Daoy (cell line): ENCODE measurements at places on chromosomes 6 and 20. TPM values are rescaled to one million over a fixed set of nuclear protein-coding genes. Genes with fewer than 3 reads are reported as not detected.

- no peak for DNase-seq
These were observed 15.2 kb downstream of the MTO1 start for GRCh38 chr6:73476723-73477122.

GRCh38 chr6:30172681-30173080, 9.3 kb downstream of the TRIM15 start:
- no peak for DNase-seq

DNA sequence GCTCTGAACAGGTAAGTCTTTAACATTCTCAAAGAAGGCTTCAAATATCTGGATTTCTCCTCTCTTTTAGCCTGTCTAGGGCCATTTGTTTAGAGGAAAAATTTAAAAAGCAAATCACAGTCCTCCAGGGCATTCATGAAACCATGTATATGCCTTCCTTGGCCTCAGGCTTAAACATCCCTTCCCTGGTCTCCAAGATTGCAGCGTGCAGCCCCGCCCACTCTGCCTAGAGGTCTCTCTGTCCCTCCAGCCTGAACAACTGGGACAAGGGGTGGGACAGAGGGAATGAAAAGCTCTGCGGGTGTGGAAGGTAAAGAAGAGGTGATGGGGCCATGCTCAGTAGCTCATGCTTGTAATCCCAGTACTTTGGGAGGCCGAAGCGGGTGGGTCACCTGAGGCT, 9.8 kb upstream of the CBFA2T2 start:
- DNase-seq: no peak

DNA sequence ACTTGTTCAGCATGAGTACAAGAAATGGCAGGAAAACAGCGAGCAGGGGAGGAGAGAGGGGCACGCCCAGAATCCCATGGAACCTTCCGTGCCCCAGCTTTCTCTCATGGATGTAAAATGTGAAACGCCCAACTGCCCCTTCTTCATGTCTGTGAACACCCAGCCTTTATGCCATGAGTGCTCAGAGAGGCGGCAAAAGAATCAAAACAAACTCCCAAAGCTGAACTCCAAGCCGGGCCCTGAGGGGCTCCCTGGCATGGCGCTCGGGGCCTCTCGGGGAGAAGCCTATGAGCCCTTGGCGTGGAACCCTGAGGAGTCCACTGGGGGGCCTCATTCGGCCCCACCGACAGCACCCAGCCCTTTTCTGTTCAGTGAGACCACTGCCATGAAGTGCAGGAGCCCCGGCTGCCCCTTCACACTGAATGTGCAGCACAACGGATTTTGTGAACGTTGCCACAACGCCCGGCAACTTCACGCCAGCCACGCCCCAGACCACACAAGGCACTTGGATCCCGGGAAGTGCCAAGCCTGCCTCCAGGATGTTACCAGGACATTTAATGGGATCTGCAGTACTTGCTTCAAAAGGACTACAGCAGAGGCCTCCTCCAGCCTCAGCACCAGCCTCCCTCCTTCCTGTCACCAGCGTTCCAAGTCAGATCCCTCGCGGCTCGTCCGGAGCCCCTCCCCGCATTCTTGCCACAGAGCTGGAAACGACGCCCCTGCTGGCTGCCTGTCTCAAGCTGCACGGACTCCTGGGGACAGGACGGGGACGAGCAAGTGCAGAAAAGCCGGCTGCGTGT, 11.6 kb downstream of the TNFAIP3 start:
- no peak for DNase-seq

Gene EEF1A2
- 3.9 and 6.4 TPM in 2 replicates for total RNA-seq
